ENCODE measurements at places on chromosomes 6 and 20. TPM values are rescaled to one million over a fixed set of nuclear protein-coding genes. Genes with fewer than 3 reads are reported as not detected.

Gene MAN1A1
- total RNA-seq = 17.0 TPM

Gene TOX2
- total RNA-seq = 6.6 TPM

Gene TBX18
- total RNA-seq = 2.5 TPM

Gene HDGFL1
- total RNA-seq = not detected

Gene SOBP
- total RNA-seq = 0.98 TPM

Gene PI3
- not detected for total RNA-seq

Gene IL20RA
- total RNA-seq = 1.1 TPM

Gene SMLR1
- not detected for total RNA-seq

Measured in mesangial cell (primary cell).